ENCODE measurements at places on chromosomes 16 and 17. TPM values are rescaled to one million over a fixed set of nuclear protein-coding genes. Genes with fewer than 3 reads are reported as not detected.

The CDC6 gene
- total RNA-seq = 27.8 TPM

The ERN1 gene
- total RNA-seq = 2.7 TPM

The TEX19 gene
- total RNA-seq = under 0.01 TPM

The CACNG3 gene
- total RNA-seq = not detected

The CD300E gene
- total RNA-seq = not detected

The ATP2A3 gene
- total RNA-seq = 0.18 TPM

The KRT24 gene
- total RNA-seq = not detected

The PARD6A gene
- total RNA-seq = 0.28 TPM

The PRR29 gene
- total RNA-seq = not detected

The VTN gene
- 0.18 TPM for total RNA-seq

The HSD17B2 gene
- 0.18 TPM for total RNA-seq

The HOXB8 gene
- total RNA-seq = 0.56 TPM

The EPOP gene
- total RNA-seq = 0.36 TPM

The ZNF629 gene
- total RNA-seq = 9.4 TPM

GRCh38 chr17:31273516-31273915 is 23.5 kb downstream of the OMG start:
- DNase-seq = no peak

- no peak for DNase-seq
Observed at GRCh38 chr17:45241328-45242028, 19.8 kb downstream of the FMNL1 start.

GRCh38 chr17:50558581-50558940 is 2.0 kb upstream of the CACNA1G start:
- no peak for DNase-seq

DNA sequence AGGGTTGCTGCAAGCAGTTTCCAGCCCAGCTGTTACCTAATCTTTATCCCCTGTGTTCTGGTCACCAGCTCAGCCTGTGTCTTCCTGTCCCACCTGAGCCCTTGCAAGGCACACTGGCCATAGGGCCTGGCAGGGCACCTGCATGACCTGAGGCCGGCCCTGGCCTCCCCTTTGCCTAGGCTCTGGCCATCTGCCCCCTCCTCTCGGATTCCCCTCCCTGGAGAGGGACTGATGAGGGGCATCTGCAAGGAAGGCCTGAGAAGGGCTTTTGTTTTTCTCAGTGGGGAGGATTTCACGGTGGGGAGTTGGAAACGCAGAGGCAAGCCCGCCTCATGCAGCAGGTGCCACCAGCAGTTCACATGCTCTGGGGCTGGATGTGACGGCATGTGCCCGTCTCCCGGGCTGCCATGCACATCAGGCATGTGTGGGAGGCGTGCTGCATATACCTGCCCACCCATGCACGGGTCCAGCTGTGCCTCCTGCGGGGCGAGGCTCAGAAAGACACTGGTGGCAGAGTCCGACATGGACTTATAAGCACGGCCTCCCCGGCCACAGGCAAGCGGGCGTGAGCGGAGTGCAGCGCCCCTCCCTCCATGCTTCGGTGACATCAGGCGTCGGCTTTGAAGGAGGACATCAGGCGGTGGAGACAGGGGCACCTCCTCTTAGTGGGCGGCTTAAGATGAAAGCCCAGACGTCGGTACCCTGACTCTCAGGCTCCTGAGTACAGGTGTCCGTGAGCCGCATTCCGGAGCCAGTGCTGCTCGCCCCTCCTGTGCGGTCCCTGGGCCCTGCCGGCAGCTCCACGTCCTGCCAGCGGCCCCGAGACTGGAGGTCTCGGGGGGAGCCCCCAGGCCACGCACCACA is 16.5 kb downstream of the ASPSCR1 start:
- DNase-seq = no peak

GRCh38 chr17:37671824-37672547 is 28.7 kb upstream of the DDX52 start:
- peak; percentile 96 for DNase-seq

DNA sequence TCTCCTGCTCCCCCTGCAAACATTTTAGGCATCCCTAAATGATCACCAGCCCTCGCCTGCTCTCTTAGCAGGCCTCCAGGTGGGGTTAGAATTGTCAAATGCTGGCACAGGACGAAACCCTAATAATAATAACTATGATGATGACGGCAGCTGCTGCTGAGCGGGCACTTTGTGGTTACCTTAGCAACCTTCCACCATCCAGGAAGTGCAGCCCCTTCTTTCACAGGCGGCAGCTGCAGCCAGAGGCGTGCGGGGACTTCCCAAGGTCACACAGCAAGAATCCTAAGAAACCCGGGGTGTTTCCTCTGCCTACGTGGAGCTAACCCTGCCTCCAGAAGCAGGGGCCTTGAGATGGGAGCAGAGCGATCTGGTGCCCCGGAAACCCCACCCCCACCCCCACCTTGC is 22.4 kb upstream of the EIF1 start:
- DNase-seq = peak; percentile 78

- peak; percentile 93 for DNase-seq
Observed at GRCh38 chr17:15502369-15503112, 35.1 kb upstream of the CDRT4 start.

- peak; percentile 15 for DNase-seq
Observed at GRCh38 chr17:17073581-17074403, 31.5 kb downstream of the MPRIP start.

DNA sequence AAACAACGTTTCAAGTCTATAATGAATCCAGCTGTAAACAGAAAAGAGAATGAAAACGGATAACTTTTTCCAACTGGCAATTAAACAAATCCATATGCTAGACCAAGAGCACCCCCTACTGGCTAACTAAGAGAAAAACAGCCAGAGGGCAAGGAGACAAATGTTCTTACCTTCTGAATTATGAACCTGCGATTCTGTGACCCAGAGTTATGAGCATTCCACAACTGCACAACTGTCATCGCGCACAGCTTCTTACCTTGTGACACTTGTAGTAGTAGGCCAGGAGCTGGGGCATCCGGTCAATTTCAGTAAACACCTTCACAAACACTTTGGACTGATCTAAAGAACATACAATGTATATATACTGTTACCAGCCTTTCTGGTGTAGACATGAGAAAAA is 18.6 kb downstream of the COG7 start:
- DNase-seq = peak; percentile 74

DNA sequence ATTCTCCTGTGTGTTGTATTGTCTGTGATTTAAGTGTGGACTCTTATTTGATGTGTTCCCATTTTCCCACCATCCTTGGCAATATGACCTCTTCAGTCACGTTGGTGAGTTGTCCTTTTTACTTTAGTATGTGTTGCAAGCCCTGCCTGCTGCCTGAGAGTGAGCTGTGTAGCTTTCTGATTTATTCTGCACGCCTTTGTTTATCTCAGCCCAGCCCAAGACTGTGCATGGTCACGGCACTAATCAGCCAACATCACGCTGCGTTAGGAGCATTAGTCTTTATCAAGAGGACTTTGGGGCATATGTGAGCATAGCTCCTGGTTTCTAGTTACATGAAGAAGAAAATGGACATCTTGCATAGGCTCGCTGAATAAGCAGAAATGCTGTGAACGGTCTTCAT is 6.0 kb downstream of the TOM1L1 start:
- no peak for DNase-seq

- no peak for DNase-seq
Observed at GRCh38 chr17:40321524-40321929, 12.5 kb downstream of the RARA start.

- DNase-seq = no peak
Observed at GRCh38 chr16:88601313-88602036, 31.3 kb downstream of the ZC3H18 start.

DNA sequence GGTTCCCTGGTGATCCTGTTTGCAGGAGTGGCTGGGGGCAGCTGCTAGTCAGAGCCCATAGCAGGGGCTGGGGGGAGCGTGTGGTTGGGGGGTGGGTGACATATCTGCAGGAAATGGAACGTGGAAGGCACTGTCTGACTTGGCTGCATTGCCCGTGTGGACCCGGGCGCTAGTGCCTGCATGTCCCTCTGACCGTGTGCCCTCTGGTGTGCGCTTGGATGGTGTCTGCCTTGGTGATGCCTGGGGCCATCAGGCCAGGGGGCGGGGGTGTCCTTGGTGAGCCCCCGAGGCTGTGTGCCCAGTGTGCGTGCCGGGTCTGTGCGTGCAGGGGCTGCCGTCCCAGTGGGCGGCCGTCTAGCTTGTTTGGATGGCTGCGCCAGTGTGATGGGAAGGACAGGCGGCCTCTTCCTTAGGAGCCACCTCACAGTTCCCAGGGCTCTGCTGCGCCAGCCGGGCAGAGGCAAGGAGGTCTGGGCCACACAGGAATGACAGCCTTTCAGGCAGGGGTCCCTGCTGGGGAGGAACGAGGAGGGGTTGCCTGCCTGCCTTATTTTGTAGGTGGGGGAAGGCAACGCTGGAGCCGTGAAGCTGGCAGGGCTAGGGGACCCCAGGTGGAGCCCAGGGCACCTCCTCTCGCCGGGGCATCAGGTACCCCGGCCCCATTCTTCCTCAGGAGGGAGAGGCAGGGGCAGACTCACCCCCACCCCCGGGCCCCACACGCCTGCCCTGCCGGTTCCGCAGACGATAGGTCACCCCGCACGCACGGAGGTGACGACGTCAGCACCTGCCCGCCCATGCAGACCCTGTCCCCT is 693 bp downstream of the NDRG4 start:
- no peak for DNase-seq

GRCh38 chr17:82920150-82920549 is 80.3 kb upstream of the ZNF750 start:
- no peak for DNase-seq

DNA sequence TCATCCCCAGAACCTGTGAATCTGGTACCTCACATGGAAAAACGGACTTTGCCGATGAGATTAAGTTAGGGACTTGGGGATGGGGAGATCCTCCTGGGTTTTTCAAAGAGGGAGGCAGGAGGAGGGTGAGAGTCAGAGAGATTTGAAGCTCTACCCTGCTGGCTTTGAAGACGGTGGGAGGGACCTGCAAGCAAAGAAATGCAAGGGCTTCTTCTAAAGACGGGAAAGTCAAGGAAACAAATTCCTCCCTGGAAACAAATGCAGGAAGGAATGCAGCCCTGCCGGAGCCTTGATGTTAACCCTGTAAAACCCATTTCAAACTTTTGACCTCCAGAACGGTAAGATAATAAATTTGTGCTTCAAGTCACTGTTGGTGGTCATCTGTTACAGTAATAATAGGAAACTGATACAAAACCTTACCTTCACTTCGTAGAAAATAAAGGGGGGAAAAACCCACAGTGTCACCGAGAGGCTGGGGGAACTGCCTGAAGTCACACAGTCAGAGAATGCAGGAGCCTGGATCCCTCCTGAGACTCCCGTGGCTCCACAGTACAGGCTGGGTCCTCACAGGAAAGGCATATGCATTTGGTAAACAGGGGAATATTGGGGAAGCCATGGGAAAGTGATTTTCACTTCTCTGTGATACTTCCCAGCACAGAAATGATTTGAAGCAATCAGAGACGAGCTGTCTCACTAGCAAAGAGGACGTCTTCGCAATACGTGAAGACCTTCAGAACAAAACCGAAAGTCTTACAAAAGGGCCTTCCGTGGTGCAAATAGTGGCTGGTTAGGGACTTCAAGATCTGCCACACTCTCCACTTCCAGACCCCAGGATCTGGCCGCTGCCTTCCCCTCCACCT is 58.9 kb upstream of the CLEC3A start:
- no peak for DNase-seq

DNA sequence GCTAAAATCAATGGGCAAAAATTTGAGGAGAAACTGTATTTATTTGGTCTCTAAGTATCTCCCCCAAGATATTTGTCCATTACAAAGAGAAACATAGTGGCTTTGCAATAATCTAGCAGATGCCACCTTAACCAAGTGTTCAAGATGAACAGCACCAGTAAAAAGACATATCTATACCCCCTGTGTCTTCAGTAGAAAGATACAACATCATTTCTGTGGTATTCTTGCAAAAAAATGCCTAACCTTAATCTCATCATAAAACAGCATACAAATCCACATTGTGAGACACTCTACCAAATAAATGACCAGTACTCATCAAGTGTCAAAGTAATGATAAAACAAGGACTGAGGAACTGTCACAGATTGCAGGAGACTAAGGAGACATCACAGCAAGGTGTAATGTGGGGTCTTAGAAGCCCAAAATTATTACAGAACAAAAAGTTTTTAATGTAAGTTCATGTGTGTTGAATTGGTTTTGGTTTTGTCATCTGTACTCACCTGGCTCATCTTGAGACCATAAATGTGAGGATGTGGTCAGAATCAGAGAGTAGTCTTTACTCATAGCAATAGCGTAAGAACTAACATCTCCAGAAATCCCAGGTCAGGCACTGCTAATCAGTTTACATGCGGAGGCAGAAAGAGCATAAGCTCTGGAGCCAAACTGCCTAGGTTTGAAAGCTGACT is 77.2 kb downstream of the AATF start:
- no peak for DNase-seq

- DNase-seq = no peak
Observed at GRCh38 chr17:7462474-7463371, 16.7 kb downstream of the ZBTB4 start.

DNA sequence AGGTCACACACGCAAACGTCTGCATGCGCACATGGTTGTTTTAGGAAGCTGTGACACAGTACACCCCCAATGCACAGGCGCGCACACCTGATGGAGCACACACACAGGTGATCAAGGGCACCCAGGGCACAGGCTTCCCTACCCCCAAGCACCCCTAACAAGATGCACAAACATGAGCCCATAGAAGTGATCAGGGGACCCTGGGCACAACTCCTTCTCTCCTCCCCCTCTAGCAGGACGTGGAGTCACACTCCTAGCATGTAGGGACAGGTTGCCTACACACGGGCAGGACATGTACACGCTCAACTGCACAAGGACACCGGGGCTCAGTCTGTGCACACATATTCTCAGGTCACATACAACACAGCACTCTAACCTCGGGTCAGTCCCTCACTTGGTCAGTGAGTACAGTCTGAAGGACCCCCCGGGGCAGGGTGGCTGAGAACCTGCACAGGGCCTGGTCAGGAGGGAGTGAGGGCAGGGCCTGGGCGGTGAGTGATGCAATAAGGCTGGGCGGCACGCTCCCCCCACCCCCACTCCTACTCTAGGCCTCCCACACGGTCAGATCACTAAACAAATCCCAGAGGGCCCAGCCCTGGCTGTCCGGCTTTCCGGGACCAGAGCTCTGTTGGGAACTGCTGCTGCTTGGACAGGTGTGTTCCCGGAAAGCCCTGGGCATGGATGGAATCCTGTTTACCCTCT is 751 bp upstream of the DOC2B start:
- no peak for DNase-seq

- DNase-seq = no peak
Observed at GRCh38 chr16:30006095-30006473, 4.7 kb downstream of the DOC2A start.

DNA sequence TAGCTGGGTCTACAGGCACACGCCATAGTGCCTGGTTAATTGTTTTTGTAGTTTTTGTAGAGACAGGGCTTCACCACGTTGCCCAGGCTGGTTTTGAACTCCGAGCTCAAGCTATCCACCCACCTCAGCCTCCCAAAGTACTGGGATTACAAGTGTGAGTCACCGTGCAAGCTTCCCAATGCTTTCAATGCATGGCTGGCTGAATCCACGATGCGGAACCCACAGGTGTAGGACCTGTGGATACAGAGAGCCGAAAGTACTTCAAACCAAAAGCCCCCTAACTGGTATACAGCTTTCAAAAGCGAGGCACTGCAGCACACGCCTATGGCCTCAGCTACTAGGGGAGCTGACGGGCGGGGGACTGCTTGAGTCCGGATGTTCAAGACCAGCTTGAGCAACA is 44.8 kb downstream of the METTL16 start:
- no peak for DNase-seq

GRCh38 chr16:67459066-67459860 is 21.7 kb downstream of the ATP6V0D1 start:
- no peak for DNase-seq

GRCh38 chr16:55051571-55052347 is 121.1 kb downstream of the IRX5 start:
- DNase-seq = no peak

- DNase-seq = no peak
Observed at GRCh38 chr17:41334385-41335305, 16.0 kb downstream of the KRT33A start.
